ENCODE measurements at places on chromosomes 12 and 14.

DNA sequence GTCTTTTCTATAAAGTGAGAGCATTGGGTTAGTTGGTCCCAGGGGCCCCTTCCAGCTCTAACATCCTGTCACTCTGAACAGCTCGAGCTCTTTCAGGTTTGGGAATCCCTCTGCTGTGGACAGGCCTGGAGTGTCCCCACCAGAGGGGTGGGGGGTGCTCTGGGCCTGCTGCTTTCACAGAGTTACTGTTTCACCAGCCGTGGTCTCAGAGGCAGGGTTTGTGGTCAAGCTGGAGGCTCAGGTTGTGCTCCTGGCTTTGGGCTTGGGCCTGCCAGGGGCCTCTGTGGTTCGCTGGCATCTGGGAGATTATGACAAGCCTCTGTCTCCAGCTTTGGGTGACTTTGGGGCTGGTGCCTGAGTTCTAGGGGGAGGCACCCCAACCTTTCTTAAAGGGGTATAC lies 59.6 kb downstream of the FBXL14 start:
- DNase-seq: no peak

DNA sequence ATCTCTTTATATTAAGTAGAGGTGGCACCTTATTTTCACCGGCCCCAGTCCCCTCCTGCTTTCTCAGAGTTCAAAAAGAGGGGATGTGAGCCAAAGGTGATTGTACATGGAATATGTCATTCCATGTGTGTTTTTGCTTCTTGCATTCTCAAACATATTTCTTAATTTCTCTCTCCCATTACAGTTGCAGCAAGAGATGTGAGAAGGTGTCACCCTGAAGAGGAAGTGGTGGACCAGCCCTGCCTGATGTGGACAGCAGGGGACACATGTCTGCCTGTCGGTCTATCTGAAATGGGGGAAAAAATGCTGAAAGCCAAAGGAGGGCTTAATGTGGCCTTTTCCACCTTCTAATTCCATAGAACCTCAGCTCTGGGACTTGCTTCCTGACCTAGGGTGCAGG lies 1.9 kb upstream of the FOXN3 start:
- DNase-seq: no peak

DNA sequence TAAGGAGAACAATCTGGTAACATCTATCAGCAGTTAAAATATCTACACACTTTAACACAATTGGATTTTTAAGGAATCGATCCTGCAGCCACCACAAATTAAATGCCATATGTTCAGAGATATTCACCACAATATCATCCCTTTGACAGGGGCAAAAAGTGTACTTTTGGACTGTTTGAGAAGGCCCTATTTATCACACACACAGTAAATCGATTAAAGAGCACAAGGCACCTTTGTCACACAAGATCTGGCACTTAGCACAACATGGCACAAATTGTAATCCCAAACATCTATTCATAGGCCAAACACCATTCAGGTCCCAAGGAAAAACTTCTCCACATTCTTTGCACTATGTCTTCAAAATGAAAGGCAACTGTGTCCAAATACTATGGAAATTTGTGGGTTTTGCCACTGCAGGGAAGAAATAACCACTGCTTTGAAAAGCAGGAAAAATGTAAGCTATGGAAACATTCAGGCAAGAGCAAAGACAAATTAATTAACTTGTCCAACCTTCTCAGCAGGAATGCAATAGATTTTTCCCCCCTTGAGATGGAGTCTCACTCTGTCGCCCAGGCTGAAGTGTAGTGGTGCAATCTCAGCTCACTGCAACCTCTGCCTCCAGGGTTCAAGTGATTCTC lies 282.5 kb upstream of the TMPO start:
- DNase-seq: no peak

GRCh38 chr14:100737526-100737925 lies 10.8 kb downstream of the DLK1 start:
- no peak for DNase-seq

GRCh38 chr12:19978193-19978592 lies 390.1 kb upstream of the PDE3A start:
- no peak for DNase-seq

GRCh38 chr12:65916991-65917695 lies 92.9 kb downstream of the HMGA2 start:
- DNase-seq: no peak

DNA sequence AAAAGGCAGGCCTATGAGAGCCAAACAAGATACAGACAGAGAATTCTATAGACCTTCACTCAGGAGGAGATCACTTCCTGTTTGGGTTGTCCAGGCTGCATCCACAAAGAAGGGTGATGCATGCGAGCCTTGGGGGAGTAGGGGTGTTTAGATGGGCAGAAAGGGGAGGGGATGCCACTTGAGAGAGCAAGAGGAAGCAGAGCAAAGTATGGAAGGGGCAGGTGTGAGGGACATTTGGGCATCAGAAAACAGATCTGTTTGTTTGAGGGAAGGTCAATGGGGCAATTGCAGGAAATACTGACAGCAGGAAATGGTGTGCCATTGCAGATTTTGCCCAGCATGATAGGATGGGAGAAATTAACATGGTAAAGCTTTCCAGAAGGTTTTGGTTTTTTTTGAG lies 146.4 kb upstream of the FOXN3 start:
- no peak for DNase-seq
